ENCODE measurements at places on chromosomes 2 and 18.

- DNase-seq, result no peak
Measured at GRCh38 chr2:45162711-45163110, 153.5 kb upstream of the SIX2 start.

DNA sequence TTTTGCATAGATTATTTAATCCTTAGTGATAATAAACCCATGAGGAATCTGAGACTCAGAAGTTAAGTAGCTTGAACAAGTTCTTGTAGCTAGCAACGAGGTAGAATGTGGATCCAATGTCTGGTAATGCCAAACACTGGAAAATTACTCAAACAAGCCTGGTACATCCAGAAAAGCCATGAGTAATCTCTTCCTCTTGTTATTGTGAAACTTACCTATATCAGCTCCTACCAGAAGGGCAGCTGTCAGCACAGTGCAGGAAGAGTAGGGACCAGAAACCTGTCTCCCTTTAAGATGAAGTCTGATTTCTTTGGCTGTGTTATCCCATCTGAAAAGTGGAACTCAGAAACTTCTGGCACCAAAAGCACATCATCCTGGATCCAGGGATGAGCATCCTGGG is 7.7 kb upstream of the SERPINB8 start:
- DNase-seq, result no peak

- DNase-seq, result no peak
Measured at GRCh38 chr2:207896525-207897285, 127.0 kb upstream of the FZD5 start.

DNA sequence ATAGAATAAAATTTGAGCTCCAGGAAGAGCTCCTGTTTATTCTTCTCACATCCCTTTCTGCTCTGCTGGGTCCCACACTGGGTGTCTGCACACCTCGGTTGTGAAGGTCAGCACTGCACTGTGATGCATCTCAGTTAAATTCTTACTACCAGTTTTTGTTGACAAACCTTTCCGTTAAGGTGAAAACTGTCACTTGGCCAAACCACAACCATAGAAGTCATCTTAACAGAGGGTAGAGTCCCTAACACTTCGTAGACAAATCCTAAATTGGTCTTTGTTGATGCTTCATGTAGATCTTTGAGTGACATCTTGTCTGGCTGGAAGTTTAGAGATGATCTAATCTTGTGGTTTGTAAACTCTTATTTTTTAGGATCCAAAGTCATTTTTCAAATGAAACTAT is 167.4 kb upstream of the MAP3K20 start:
- no peak for DNase-seq

GRCh38 chr2:67651565-67651964 is 254.4 kb downstream of the ETAA1 start:
- DNase-seq, result no peak

DNA sequence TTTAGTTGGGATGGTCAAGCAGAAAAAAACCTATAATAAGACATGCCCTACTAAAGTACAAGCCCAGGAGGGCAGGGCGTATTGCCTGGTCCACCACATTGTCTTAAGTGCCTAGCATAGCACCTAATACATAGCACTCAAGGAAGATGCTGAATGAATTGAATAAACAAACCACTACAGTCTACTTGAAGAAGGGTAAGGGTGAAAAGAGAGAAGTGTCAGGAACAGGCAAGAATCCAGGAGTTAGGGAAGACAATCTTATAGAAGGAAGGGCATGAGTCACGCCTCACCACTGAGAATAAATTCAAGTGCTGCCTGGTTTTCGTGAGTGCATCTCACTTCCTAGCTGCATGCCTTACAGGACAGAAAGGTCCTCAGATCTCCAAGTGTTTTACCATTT is 13.9 kb downstream of the SLC19A3 start:
- DNase-seq, result no peak

Data from NCI-H2171 treated with DMSO at 0.1 percent for 48 hours (cell line).